Endothelial cell (in vitro differentiated cells): ENCODE measurements at places on chromosomes 2 and 18.
A peak's percentile ranks its signal among the peaks of the same experiment; 100 is the strongest.

DNA sequence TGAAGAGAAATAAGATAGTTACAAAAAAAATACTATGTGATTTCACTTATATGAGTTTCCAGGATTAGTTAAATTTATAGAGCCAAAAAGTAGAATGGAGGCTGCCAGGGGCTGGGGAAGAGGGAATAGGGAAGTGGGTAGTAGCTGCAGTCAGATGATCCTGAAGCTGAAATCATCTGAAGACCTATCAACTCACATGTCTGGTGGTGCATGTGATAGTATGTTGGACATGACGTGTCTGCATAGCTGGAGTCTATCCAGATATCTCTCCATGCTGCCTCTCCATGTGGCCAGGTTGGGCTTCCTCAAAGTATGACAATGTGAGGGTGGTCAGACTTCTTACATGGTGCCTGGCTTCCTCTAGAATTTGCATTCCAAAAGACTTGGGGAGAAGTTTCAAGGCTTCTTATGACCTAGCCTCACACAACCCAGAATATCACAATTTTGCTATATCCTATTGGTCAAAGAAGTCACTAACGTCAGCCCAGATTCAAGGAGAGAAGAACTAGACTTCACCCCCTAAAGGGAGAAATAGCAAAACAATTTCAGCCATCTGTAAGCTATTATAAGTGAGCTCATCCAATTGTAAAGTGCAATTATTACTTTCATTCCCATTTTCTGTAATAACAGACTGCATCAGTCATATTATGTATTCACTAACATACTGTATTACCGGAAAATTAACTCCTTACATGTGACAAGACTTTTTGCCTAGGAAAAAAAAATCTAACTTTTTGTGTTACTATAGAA lies 14.0 kb upstream of the ZNF396 start:
- DNase-seq: no peak

GRCh38 chr2:18651842-18652774 lies 62.7 kb upstream of the NT5C1B start:
- DNase-seq: no peak

DNA sequence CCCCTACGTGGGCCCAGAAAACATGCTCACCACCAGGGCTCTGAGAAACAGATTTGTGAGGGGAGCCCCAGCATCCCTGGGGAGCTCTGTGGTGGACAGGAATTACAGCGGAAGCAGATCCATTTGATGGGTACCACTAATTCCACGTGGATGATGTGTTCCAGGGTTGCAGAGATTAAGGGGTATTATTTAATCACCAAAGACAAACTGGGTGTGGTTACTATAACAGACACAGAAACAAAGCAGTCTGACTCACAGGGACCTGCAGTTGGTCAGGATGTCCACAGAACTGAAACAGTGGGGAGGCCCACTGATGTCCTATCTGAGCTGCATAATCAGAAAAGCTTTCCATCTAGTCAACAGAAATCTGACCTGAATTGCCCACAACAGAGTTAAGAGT lies 65.8 kb downstream of the PSMG2 start:
- DNase-seq: no peak

GRCh38 chr2:179954026-179954425 lies 53.1 kb downstream of the CWC22 start:
- no peak for DNase-seq

DNA sequence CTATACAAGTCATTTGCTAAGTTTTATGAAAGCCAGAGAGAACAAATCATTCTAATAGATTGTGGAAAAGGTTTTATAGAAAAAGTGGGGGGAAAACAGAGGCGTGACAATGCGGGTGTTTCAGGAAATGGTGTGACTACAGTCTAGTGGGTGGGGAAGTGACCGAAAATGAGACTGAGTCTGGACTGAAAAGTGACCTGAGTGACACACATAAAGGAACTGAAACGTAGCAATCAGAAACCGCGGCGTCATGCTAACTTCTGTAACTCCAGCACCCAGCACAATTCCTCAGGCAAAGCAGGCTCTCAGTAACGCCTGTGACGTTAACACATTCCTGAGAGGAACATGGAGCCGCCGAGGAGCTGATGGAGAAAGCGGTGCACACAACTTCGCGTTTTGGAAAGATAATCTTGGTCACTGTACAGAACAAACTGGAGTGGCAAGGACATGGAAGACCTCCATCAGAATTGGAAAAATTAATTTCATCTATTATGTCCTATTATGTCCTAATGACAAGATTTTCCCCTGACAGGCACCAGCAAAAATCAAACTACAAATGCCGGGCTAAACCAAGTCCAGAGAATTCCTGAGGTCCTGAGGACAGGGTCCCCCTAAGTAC lies 1.4 kb upstream of the CD226 start:
- DNase-seq: no peak

- no peak for DNase-seq
These were observed 61.3 kb downstream of the ACAA2 start for GRCh38 chr18:49752095-49752457.

- DNase-seq: no peak
These were observed 271.4 kb downstream of the DCDC2C start for GRCh38 chr2:3974765-3975164.

DNA sequence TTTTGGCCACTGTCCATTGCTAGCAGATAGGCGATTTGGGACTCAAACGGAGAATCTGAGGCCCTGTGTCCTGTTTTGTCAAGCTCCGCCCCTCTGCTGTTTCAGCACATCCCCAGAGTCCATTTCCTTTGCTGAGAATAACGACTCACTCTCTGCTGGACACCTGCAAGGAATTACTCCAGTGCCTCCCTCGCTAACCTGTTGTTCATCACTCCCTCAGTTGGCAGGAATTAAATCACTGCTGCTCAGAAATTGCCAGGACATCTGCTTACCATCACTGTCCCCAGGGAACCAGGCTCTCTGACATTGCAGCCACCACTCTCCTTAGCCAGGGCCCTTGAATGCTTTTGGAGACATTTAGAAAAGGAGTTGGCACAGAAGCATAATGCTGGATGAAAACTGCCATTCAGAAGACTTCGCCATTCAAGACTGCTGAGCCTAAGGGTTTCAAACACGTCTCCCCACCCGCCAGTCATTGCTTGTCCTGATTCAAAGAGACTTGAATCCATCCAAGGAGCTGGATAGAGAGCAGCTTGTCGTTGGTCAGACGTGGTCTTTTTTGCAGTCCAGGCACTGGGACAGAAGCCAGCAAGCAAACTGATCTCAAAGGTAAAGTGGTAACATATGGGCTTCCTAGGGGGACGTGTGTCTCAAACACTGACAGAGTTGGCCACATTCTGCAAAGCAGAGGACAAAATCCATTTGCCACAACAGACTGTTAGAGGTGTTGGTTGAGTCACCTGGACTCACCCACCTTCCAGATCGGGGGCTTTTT lies 155.3 kb downstream of the UXS1 start:
- DNase-seq: no peak

- DNase-seq: peak; percentile 26
These were observed 3.5 kb downstream of the RHOB start for GRCh38 chr2:20450201-20450999.

DNA sequence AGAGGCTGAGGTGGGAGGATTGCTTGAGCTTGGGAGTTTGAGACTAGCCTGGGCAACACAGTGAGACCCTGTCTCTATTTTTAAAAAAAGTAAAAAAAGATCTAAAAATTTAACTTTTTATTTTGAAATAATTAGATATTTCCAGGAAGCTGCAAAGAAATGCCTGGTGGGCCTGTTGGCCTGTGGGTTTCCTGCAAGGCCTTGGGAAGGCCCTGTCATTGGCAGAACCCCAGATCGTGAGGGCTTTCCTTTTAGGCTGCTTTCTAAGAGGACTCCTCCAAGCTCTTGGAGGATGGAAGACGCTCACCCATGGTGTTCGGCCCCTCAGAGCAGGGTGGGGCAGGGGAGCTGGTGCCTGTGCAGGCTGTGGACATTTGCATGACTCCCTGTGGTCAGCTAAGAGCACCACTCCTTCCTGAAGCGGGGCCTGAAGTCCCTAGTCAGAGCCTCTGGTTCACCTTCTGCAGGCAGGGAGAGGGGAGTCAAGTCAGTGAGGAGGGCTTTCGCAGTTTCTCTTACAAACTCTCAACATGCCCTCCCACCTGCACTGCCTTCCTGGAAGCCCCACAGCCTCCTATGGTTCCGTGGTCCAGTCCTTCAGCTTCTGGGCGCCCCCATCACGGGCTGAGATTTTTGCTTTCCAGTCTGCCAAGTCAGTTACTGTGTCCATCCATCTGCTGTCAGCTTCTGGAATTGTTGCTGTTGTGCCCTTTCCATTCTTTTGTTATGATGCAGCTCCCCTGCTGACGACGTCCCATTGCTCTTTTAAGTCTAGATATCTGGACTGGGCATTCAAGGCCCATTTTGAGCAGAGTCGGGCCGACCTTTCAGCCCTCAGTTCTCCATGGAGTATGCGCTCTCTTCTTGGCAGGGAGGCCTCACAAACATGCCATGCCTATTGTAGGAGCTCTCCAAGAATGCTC lies 6.6 kb downstream of the PROC start:
- DNase-seq: no peak
